ENCODE measurements at places on chromosomes 2 and 18.

DNA sequence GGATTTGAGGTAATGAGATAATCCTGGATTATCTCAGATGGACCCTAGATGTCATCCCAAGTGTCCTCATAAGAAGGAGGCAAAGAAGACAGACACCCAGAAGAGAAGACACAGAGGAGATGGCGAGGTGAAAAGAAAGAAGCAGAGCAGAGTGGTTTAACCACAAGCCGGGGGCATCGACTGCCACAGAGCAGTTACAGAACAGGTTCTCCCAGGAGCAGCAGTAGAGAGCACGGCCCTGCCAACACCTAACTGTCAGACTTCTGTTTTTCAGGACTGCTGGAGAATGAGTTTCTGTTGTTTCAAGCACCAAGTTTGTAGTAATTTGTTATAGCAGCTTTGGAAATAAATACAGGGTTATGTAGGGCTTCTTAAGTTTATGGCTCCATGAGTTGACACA lies 437.0 kb downstream of the THSD7B start:
- DNase-seq = no peak

DNA sequence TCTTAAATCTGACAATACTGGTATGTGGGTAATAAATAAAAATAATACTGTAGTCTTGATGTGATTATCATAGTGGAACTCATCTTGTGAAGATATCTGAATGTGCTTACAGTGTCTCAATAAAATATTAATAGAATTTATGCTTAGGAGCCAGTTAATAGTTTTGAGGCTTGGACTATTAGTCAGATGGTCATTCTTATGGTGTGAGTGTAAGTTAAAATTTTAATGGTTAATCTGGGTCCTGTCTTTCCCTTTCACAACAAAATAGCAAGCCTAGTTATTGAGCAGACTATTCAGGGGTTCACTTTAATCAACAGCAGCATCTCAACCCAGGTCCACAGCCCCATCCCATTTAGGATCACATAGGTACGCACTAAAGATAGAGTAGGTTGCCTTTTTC lies 138.9 kb downstream of the HAUS1 start:
- DNase-seq = no peak

- DNase-seq = no peak
Observed at GRCh38 chr2:207621501-207622039, 3.6 kb downstream of the METTL21A start.

DNA sequence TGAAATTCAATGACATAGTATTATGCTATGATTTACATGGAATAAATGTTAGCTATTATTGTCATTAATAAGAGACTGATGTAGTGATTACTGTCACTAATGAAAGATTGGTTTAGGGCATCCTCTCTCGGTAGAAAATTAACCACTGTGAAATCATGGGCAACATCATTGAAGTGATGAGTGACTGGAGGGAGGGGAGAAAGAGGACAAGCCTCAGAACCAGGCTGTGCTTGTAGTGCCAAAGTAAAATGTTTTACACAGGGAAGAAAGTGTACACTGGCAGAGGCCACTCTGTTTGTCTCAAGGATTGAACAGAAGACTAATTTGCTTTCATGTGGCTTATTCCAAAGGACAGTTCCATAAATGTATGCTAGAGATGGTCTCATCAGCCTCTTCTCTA lies 456.2 kb upstream of the TCF4 start:
- DNase-seq = no peak

DNA sequence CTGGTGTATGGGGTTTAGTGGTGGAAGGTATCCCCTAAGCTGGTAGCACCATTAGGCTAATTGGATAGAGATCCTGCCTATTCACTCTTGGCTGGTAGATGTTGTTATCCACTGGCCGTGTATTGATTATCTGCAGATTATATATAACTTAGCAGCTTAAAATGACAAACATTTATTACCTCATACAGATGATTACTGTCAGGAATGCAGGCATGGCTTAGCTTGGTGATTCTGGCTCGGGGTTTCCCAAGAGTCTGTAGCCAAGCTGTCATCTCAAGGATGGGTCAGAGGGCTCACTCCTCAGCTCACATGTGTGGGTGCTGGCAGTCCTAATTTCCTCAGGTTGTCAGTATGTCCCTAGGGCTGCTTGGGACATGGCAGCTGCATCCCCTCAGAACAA lies 465.8 kb downstream of the PARD3B start:
- DNase-seq = no peak

DNA sequence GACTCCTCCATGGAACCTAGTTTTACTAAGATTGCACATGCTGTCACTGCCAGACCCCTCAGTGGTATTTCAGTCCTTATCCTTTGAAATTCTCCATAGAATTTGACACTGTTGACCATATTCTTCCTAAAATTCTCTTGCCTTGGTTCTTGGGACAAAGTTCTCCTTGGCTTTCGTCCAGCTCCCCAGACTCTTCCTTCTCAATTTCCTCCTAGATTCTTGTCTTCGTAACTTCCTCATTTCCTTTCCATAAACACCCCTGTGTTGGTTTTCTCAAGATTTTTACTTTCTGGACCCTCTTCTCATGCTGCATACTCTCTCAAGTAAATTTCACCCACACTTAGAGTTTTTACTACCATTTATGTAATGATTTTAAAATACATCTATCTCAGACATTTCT lies 96.6 kb upstream of the TWSG1 start:
- peak; percentile 30 for DNase-seq

DNA sequence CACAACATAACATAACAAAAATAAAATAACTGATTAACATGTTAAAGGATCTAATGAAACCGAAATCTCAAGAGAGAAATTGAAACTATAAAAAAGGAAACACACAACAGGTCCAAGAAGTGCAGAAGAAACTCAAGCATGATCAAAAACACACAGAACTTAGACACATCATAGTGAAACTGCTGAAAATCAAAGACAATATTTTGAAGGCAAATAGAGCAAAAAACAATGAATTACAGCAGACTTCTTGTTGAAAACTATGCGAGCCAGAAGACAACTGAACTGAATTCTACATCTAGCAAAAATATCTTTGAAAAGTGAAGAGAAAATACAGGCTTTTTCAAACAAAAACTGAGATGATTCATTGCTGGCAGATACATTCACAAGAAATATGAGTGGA lies 61.3 kb downstream of the UGP2 start:
- no peak for DNase-seq

DNA sequence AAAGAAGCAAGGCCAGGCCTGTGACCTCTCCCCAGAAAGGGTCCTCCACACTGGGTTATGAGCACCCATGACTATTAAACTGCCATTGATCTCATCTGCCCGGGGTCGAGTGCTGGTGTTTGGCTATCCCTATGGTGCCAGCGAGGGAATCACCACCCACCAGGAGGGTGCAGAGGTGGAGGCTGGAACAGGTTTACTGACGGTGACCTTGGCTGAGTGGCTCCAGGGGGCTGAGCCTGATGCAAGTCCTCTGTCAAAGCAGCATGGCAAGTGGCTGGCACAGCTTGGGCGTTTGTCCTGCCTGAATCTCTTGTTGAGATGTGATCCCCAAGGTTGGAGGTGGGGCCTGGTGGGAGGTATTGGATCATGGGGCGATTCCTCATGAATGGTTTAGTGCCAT lies 196.4 kb upstream of the HDAC4 start:
- no peak for DNase-seq

DNA sequence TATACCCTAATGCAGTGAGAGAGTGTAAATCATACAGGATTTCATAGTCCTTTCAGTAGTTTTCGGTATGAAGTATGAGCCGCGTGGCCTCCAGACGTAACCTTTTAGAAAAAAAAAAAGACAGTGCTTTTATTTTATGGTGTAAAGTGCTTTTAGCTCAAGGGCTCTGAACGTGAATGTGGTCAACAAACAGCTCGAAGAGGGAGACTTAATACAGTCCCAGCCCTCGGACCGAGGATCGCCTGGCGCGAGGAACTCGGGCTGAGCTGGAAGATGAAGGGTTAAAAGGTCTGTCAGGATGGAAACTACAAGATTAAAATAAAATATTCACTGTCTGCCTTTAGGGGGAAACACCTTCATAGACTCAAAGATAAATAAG lies 4.0 kb upstream of the BCL11A start:
- no peak for DNase-seq

GRCh38 chr2:42860319-42861094 lies 68.1 kb upstream of the HAAO start:
- peak; percentile 63 for DNase-seq

- DNase-seq = no peak
Observed at GRCh38 chr2:148796735-148797512, 78.1 kb upstream of the KIF5C start.

DNA sequence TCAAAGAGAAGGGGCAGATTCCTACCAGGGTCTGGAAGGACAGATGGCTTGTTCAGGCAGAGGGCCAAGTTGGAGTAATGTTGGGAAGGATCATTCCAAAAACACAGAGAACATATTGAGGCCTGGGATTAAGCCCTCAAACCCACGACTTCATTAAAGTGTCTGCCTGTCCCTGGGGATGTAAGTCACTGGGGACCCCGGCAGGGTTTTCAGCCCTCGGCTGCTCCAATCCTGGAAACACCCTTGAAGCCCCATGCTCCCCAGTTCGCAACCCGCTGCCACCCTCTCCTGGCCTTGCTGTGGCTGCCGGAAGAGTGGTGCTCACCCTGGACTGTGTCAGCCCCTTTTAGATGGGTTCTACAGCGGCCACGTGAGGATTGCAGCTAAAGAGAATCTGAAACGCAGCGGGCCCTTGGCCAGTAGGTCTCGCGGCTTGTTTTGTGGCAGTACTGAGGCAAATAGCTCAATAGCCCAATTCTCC lies 79.9 kb downstream of the EPAS1 start:
- no peak for DNase-seq

DNA sequence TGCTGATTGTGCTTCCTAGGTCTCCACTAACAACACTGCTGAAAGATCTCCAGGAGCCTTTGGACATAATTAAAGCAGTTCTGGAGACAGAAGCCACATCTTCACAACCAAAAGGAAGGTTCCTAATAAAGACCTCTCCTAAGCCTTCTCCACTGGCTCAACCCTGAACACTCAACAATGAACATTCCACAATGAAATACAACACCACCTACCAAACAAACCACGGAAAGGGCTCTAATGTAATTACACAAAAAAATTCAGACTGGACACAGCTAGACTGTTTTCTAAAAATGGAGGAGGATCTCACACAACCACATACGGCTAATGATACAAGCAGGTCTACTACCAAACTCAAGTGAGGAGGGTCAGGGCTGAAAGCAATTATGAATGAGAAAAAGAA lies 43.6 kb downstream of the NOL10 start:
- no peak for DNase-seq

Data from suppressor macrophage treated with lipopolysaccharide for 1 hour (primary cell).